ENCODE measurements at places on chromosomes 5 and 9.

DNA sequence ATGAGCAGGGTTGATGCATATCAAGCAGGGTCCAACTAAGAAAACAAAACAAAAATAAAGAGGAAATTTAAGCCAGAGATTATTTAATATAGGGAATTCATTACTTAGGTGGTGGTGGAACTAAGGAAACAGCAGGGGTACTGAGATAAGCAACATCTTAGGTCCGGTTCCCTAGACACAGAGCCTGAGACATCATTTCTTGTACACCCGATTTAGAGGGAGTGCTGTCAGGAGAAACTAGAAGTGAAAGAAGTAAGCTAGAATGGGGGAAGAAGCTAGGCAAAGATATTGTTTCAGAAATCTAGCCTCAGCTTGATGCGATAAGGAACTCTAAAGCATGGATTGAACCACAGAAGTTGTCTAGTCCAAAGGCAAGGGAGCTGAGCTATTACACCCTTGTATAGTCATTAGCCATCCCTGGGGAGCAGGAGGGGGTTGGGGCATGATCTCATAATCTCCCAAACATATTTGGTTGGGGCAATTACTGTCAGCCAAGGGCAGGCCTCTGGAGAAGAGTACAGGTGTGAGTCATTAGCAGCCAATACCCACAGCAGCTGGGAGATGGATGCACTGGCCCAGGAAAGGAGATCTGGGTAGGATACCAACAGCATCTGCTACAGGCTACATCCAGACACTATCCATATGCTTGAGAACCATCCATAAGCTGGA, 194.5 kb downstream of the ARL15 start:
- DNase-seq = no peak

DNA sequence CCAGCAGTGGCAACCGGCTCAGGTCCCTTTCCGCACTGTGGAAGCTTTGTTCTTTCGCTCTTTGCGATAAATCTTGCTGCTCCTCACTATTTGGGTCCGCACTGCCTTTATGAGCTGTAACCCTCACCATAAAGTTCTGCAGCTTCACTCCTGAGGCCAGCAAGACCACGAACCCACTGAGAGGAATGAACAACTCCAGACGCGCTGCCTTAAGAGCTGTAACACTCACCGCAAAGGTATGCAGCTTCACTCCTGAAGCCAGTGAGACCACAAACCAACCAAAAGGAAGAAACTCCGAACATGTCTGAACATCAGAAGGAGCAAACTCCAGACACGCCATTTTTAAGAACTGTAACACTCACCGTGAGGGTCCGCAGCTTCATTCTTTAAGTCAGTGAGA, 103.5 kb downstream of the GLIS3 start:
- no peak for DNase-seq

DNA sequence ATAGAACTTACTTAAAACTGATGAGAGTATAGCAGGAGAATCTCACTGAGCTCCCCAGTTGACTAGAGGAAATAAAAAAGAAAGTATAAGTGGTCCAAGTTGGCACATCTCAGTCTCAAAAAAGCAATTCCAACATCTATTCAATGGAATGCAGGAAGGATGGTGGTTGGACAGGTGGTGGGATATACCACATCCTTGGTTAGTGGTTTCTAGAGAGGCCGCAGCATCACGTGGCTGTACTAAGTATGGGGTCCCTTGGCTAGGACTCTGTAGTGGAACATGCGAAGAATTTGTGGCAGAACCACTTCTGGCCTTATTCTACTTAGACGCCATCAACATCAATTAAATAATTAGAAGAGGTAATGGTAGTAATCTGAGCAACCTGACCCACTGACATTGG, 232.4 kb downstream of the SAXO1 start:
- DNase-seq = no peak

GRCh38 chr9:107935931-107936330, 446.4 kb upstream of the KLF4 start:
- no peak for DNase-seq

DNA sequence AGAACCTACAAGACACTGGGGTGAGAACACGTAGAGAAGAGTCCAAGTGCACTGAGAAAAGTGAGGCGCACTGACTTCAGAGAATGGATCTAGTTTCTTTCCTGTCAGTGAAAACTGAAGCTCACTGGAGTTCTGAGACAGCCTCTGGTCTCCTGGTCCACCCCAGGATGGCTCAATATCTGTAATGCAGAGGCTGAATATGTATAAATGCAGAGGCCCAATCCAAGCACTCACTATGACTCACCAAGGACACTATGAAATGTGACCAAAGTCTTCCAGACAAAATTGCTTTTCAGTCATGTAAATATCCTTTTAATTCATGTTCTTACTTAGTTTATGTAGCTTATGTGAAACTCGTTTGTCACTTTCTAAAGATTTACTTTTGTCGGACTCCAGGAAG, 53.8 kb downstream of the NFIB start:
- no peak for DNase-seq

DNA sequence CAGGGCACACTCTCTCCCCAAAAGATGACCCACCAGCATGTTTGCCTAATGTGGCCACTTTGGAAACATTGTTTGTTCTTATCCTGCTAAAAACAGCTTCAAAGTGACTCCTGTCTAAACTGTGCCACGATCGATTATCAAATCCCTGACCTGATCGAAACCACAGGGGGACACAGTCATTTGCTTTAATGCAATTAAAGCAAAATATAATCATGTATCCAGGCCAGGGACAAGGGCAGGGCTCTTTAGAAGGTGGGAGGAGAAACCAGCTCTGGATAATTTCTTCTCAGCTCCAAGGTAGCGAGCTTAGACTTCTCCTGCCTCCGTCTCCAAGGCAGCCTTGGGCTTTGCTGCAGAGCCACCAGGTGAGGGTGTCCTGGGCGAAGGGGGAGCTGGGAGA, 95.0 kb upstream of the HAND1 start:
- DNase-seq = no peak

DNA sequence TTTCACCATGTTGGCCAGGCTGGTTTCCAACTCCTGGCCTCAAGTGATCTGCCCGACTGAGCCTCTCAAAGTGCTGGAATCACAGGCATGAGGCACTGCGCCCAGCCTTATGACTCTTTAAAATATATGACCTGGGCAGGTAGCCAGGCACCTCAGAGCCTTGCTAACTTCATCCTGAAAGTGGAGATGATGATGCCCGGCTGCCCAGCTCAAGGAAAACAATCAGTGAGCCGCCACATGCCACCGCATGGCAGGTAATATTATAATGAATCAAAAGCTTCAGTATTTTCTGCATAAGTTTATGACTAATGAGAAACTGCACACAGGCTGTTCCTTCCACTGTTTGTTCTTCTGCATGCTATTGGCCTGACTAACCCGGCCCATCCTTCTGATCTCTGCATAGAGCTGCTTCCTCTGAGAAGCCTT, 30.4 kb upstream of the DMRT1 start:
- DNase-seq = no peak

GRCh38 chr5:90473396-90474234, 956 bp downstream of the MBLAC2 start:
- DNase-seq = peak; percentile 71

DNA sequence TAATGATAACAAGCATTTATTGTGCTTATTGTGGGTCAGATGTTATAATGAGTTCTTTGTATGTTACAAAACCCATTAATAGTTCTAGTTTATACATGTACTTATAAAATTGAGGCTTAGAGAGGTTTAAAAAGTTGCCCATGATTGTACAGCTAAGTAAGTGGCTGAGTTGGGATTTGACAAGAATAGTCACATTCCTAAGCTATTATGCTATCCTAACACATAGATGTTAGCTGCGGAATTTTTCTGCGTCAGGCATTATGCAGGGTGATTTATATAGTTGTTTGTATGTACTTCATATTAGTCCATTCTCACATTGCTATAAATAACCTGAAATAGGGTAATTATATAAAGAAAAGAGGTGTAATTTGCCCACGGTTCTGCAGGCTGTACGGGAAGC, 12.5 kb downstream of the COMMD10 start:
- DNase-seq = no peak

DNA sequence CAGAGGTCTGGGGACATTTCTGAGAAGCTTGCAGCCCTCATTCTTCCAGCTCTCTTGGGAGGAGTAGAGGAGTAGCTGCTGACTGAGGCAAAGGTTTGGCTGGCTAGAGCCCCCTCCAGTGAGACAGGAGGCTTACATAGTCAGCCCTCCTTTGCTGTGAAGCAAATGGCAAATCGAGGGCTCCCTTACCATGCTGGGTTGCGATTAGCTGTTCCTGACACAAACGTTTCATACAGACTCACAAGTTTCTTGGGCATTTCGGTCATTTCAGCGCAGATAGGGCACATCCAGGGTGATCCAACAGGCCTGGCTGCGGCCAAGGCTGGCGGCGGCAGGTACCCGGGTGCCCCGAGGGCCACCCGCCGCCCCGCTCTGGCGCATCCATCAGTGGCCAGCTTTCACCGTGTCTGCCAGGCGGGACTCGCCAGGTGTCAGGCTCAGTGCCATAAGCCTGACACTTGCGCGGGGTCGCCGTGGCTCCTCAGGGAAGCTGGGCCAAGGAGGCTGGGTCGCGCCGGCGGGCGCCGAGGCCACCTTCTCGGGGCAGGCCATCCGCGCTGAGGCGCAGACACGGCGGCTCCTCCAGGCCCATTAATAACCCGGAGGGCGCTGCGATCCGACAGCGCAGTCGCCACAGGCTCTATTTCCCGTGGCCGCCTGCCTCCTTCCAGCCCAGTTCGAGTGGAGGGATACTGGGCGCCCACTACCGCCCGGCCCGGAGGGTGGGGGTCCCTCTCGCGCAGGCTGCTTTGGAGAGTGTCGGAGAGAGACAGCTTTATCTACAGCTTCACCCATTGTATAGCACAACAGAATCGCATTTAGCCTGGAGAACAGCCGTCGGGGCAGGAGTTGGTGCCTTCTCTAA, 9.1 kb downstream of the PRDM6 start:
- DNase-seq = no peak
